ENCODE measurements at places on chromosomes 12 and 14. TPM values are rescaled to one million over a fixed set of nuclear protein-coding genes. Genes with fewer than 3 reads are reported as not detected.

DNA sequence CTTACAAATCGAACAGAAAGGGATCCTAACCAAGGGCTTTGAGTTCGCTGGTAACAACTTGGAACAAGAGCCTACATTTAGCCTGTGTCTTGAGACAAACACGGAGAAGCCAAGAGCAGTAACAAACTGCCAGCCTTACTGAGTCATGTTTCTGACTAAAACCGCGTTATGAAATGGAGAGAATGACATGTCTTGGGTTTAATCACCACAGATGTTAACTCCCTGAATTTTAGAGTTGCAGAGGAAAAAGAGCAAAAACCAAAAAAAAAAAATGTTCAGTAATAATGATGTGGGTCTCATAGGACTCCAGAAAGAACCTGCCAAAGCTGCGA is 1.0 kb downstream of the BLTP3B start:
- no peak for DNase-seq

DNA sequence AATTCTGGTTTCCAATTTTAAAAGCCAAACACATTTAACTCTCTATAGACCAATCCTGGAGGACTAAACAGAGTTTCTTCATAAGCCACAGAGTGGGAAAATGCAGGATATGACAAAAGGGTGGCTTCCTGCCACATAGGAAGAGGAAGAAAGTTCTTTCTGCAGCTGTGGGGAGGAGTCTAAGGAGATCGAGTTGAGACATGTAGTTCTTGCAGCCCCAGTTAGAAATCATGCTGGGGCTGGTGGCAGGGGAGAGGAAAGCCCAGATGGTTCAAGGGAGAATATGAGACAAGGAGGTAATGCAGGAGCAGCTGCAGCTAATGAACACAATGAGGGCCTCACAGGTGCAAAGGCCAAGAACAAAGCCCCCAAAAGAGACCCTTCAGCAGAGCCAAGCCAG is 85.0 kb upstream of the ARID2 start:
- DNase-seq: no peak

DNA sequence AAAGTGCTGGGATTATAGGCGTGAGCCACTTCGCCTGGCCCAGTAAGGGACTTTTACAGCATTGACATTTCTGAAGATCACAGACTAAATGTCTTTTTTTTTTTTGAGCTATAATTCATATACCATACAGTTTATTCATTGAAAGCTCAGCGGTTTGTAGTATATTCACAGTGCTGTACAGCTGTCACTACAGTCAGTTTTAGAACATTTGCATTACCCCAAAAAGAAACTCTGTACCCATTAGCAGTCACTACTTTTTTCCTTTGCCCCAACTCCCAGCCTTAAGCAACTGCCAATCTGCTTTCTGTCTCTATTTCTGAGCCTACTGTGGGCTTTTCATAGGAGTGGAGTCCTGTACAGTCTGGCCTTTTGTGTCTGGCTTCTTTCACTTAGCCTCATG is 8.2 kb downstream of the BRI3BP start:
- no peak for DNase-seq

The CPM gene
- 35.0 TPM for total RNA-seq

The ULK1 gene
- total RNA-seq: 29.1 TPM

DNA sequence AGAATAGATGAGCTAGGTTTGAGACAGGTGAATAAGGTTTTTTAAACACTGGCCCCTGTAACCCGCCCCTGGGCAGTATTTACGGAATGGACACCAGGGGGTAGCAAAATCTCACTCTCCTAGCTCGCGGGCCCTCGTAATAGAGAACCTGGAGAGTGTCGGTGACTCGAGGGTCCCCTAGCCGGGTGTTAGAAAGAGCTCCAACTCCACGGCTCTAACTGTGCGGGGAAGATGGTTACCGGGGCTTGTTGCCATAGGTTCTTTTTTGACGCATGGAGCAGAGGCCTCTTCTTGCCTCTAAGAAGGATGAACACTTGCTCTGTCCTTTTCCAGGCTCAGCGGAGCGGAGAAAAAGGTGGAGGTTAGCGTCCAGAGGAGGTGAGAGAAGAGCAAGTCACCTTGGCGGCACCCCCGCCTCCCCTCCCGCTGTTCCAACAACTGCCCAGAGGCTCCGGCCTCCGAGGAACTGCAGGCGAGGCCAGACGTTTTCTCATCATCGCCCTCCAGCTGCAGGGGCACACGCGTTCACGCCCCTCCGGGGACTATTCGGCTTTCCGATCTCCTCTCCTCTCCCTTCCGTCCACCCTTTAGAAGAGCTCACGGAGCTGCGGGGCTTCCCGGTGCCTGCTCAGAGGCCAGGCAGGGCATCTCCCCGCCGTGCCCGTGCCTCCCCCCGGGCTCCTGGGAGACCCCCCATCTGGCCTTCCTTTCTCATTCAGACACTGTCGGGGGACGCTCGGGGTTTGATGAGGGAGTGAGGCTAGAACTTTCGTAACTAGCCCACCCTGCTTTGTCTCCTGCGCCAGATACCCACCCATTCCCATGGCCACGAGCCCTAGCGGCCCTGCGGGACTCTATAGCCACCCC is 1.4 kb upstream of the ARHGEF40 start:
- DNase-seq: peak; percentile 69

The LYZ gene
- 118 TPM for total RNA-seq

GRCh38 chr14:73443758-73444157 is 14.6 kb downstream of the NUMB start:
- DNase-seq: no peak

- DNase-seq: no peak
Measured at GRCh38 chr12:105725054-105725453, 394.6 kb downstream of the C12orf75 start.

The FGF23 gene
- not detected for total RNA-seq

- peak; percentile 49 for DNase-seq
Measured at GRCh38 chr12:132776816-132777568, 15.4 kb upstream of the ANKLE2 start.

The ERP27 gene
- total RNA-seq: 79.1 TPM

DNA sequence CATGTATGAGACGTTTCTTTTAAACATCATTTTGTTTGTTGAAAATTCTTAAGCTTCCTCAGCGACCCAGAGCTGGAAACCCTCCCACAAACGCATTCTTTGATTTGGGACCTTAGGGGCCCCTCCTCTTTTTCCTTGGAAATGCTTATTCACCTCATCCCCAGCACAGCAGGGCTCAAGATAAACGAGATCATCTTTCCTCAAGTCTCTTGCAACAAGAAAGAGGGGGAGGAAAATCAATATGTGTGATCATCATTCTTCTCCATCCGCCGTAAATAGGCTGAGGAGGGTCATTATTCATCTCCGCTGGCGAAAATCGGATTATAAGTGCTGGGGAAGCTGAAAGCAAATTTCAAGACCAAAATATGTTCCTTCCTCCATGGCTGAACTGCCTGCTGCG is 1415.2 kb downstream of the AACS start:
- no peak for DNase-seq

DNA sequence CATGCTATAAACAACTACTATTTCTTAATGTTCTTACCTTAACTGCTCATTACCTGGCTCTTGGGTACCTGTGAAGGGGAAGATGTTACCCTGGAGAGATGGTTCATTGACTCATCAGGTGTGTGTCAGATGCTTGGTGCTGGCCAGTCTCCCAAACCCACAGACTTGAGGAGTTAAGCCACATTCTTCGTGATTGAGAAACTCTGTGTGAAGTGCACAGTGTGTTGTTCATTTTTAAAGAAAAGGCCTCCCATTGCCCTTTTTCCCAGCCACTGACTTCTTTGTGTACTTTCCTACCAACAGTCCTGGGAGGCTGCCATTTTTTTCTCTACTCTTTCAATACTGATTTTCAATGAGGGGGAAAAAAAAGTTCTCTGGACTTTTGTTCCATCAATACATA is 3.2 kb downstream of the MGST1 start:
- peak; percentile 67 for DNase-seq

DNA sequence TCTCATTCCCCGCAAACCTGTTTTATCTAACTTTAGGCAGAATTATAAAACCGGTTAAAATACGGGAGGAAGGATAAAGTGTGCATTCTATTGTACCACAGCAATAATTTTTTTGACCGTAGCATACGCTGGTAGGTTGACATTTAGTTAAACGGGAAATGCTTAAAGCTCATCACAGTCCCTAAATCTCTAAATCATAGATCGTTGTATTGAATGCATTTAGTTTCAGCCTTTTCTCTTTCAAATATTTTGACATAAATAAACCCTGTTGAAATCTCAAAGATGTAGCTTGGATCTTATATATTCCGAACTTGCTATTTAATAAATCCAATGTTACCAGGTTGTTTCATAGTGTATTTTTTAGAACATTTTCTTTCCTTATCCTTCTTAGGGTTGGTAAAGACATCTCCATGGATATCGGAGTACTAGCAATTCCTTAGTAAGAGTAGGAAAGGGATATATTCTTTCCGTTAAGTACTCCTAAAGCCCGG is 798 bp downstream of the CLEC2B start:
- no peak for DNase-seq

The TMEM233 gene
- total RNA-seq: under 0.01 TPM

DNA sequence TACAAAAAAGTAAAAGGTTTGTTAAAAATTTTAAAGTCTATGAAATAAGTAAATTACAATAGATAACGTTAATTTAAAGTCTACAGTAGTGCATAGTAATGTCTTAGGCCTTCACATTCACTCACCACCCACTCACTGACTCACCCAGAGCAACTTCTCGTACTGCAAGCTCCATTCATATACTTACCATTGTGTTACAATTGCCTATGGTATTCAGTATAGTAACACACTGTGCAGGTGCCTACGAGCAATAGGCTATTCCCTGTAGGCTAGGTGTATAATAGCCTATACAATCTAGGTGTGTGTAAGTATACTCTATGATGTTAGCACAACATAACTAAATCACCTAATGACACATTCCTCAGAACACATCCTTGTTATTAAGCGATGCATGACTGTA is 435.3 kb upstream of the TMTC1 start:
- DNase-seq: no peak

DNA sequence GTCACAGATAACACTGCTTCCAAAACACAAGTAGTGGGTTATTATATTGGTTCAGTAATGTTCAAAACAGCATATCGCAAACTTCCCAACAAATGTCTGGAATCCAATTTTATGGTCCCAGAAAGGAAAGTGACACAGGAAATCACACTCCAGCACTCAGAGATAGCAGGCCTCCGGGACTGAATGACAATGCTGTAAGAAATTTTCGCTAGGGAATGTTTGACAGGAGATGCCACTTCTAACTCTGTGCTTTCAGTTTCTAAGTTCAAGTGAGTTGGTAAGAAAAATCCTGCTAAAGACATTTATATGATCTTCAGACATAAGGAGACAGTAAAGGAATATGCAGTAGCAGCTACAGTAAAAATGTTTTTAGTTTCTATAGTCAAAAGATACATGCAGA is 93.2 kb downstream of the SLC2A13 start:
- no peak for DNase-seq

DNA sequence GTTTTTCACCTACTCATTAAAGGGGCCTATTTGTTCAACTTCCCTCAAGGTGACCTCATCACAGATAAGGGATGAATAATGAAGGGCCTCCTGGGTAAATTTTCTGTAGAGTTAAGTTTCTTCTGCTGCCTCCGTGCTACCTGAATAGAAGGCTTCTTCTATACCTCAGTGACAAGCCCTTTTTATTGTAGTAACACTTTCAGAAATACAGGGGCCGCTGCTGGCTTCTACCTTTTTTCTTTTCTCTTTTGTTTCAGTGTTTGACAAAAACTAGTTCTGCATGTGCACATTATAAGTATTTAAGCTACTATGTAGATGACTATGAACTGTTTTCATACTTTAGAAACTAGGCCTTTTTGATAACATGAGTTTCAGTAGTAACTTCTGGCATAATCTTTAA is 207.0 kb downstream of the NAV3 start:
- no peak for DNase-seq

- DNase-seq: no peak
Measured at GRCh38 chr12:15155271-15155670, 65.9 kb downstream of the RERG start.

DNA sequence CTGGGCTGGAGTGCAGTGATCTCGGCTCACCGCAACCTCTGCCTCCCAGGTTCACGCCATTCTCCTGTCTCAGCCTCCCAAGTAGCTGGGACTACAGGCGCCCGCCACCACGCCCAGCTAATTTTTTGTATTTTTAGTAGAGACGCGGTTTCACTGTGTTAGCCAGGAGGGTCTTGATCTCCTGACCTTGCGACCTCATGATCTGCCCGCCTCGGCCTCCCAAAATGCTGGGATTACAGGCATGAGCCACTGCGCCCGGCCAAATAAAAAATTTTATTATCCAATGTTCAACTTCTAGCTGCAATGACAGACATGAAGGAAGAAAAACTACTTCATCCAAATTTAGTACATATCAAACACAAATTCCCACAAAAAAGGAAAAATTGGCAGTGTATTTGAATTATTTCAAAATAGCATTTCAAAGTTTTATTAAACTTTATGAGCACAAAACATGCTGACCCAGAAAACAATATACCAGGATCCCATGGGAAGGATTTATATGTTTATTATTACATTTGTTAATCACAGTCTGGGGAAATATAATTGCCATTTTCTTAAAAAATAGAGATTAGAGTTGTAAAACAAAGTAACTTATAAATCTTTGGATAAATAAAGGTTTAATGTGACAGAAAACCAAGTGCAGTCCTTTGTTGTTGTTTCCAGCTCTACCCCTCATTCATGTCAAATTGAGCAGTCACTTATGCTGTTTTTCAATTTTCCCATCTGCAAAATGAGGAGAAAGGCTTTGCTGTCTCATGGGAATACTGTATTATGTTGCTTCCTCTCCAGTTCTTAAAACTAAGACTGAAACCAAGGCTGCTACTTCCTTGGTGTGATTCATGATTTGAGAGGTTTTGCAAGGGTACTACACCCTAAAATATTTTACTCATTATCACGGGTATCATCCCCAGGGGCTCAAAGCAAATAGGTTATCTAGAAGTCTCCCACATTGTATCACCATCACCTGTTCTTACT is 155.2 kb upstream of the AVPR1A start:
- no peak for DNase-seq

- DNase-seq: no peak
Measured at GRCh38 chr14:55347040-55347439, 64.6 kb downstream of the ATG14 start.

DNA sequence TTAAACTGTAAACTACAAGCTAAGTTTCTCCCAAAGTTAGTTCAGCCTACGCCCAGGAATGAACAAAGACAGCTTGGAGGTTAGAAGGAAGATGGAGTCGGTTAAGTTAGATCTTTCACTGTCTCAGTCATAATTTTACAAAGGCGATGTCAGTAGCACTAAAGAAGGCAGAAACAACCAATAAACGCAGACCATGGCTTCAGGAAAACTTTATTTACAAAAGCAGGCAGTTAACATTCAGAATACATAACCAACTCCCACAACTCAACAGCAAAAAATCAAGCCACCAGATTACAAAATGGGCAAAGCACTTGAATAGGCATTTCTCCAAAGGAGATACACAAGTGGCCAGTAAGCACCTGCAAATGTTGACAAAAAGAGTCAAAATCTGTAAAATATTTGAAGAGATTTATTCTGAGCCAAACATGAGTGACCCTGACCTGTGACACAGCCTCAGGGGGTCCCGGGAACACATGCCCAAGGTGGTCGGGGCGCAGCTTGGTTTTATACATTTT is 8.8 kb upstream of the ULK1 start:
- DNase-seq: no peak

- no peak for DNase-seq
Measured at GRCh38 chr14:94304243-94304642, 11.2 kb upstream of the SERPINA10 start.

The SERPINA3 gene
- 1,783 TPM for total RNA-seq

GRCh38 chr14:25406818-25407217 is 356.9 kb upstream of the STXBP6 start:
- no peak for DNase-seq
